ENCODE measurements at places on chromosomes 1 and 21. TPM values are rescaled to one million over a fixed set of nuclear protein-coding genes. Genes with fewer than 3 reads are reported as not detected.

PRDM2 gene
- polyA plus RNA-seq, result 20.1 TPM

FCRL2 gene
- polyA plus RNA-seq, result not detected

- no peaks in the 10 kb centered on the region for H3K36me3 ChIP-seq
- no peak overlapping the region for H3K27ac ChIP-seq
- no peak overlapping the region for H3K4me3 ChIP-seq
- DNase-seq, result no peak
- peaks cover 21% of the 10 kb centered on the region for H3K4me1 ChIP-seq
- H3K27me3 ChIP-seq, result no peaks in the 10 kb centered on the region
These were observed 82.6 kb upstream of the EDEM3 start for GRCh38 chr1:184836934-184837895.

GRCh38 chr1:199272139-199272544, 633.3 kb downstream of the PTPRC start:
- H3K4me1 ChIP-seq, result no peaks in the 10 kb centered on the region
- H3K4me3 ChIP-seq, result no peak overlapping the region
- peaks cover 3% of the 10 kb centered on the region for H3K27me3 ChIP-seq
- H3K27ac ChIP-seq, result no peak overlapping the region

GRCh38 chr1:115794976-115795639, 26.6 kb upstream of the CASQ2 start:
- no peak overlapping the region for H3K4me3 ChIP-seq
- no peaks in the 10 kb centered on the region for H3K36me3 ChIP-seq
- no peak for DNase-seq
- H3K27me3 ChIP-seq, result peaks cover 19% of the 10 kb centered on the region
- no peaks in the 10 kb centered on the region for H3K4me1 ChIP-seq
- no peak overlapping the region for H3K27ac ChIP-seq

- DNase-seq, result no peak
- H3K27ac ChIP-seq, result no peak overlapping the region
- H3K27me3 ChIP-seq, result no peaks in the 10 kb centered on the region
- H3K4me3 ChIP-seq, result no peak overlapping the region
- no peaks in the 10 kb centered on the region for H3K36me3 ChIP-seq
- H3K4me1 ChIP-seq, result no peaks in the 10 kb centered on the region
These were observed 17.0 kb upstream of the IFNLR1 start for GRCh38 chr1:24204116-24204515.

DNA sequence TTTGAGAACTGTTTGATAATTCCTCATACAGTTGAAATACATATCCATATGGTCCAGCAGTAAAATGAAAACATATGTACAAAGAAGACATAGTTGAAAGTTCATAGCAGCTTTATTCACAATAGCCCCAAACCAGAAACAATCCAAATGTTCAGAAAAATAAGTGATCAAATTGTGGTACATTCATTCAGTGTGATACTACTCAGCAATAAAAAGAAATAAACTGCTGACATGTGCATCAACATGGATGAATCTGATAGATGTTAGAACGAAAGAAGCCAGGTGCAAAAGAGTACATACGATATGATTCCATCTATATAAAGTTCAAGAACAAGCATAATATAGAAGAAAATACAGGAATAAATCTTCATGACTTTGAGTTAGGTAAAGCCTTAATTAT, 77.2 kb downstream of the EVI5 start:
- H3K36me3 ChIP-seq, result no peaks in the 10 kb centered on the region
- H3K4me1 ChIP-seq, result no peaks in the 10 kb centered on the region
- no peak for DNase-seq
- no peak overlapping the region for H3K4me3 ChIP-seq

DNA sequence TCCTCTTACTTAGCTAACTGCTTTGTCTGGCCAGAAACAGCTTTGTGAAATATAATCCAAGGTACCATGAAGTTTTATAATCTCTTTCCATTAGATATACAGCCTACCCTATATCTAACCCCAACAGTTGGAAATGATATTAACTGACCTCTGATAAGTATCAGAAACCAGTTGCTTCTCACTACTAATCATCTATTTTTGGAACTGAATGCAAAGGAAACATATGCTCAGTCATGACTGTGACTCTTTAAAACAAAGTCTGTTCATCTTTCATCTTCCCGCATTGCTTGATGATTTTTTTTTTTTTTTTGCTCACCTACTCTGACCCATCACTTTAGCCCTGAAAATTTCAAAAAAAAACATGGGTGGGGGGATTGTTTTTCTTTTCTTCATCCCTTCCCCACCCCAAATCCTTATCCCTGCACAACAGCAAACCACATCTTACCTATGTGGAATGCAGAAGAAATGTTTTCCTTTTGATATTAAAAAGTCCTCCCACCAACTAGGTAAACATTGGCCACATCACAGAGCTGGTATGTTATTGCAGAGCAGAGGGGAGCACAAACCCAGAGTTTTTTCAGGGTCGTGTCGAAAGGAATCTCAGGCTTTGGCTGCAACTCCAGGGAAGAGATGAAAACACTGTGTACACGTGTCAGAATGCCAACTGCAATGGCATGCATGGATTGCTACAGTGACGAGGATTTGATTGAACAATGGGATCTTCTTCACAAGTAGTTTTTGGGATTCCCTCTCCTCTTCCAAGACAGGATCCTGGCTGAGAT, 137.3 kb downstream of the SLC30A10 start:
- no peaks in the 10 kb centered on the region for H3K36me3 ChIP-seq
- no peak overlapping the region for H3K27ac ChIP-seq
- peaks cover 2% of the 10 kb centered on the region for H3K27me3 ChIP-seq
- no peak overlapping the region for H3K4me3 ChIP-seq

Data from naive thymus-derived CD8-positive, alpha-beta T cell (primary cell).